ENCODE measurements at places on chromosomes 5 and 9.
A peak's percentile ranks its signal among the peaks of the same experiment; 100 is the strongest.

- DNase-seq = no peak
Observed at GRCh38 chr5:4572311-4573100, 567.6 kb upstream of the ADAMTS16 start.

GRCh38 chr9:27427272-27427643 lies 96.8 kb upstream of the IFNK start:
- peak; percentile 94 for DNase-seq

DNA sequence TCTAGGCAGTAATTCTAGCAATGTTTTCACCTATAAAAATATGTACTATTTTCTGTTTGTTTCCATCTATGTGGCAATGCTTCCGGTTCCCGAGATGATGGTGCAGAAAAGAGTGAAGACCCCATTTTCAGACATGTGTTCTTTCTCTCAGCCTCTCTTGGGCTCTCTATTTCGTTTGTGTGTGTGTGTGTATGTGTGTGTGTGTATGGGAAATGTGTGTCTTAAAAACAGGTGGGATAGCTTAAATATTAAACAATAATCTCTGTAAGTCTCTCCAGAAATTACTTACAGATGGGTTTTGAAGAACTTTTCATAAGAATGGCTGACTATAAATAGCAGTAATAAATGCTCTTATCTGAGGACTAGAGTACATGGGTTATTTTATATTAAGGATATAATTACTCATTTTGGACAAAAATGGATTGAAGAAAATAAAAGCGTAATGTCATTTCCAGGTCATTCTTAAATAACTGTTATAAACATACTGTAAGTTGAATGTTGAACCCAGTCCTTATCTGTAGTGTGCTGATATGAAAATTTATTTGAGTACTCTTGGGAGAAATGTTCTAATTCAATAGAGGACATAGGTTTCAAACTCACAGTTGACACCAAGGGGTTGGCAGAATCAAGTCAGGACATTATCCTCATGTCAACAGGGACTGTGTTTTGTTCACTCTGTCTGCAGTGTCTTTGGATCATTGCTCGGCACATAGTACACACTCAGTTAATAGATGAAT lies 31.1 kb downstream of the PCSK5 start:
- DNase-seq = no peak

DNA sequence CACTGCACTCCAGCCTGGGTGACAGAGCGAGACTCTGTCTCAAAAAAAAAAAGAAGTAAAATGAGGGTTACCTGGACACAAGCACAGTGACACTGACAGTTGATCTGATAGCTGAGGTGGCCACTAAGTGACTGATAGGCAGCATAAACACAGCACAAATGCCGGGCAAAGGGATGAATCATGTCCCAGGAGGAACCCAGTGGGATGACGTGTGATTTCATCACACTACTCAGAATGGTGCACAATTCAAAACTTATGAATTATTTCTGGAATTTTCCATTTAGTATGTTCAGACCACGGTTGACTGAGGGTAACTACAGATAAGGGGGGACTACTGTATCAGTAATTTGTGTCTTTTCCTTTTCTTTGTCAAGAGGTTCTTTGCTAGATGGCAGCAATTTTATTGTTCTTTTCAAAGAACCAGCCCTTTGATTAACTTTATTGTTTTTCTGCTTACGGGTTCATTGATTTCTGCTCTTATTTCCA lies 34.3 kb upstream of the RNF130 start:
- no peak for DNase-seq

GRCh38 chr9:74493512-74493911 lies 3.6 kb upstream of the RORB start:
- DNase-seq = no peak

- DNase-seq = peak; percentile 16
Observed at GRCh38 chr9:75148561-75148960, 60.2 kb downstream of the OSTF1 start.

DNA sequence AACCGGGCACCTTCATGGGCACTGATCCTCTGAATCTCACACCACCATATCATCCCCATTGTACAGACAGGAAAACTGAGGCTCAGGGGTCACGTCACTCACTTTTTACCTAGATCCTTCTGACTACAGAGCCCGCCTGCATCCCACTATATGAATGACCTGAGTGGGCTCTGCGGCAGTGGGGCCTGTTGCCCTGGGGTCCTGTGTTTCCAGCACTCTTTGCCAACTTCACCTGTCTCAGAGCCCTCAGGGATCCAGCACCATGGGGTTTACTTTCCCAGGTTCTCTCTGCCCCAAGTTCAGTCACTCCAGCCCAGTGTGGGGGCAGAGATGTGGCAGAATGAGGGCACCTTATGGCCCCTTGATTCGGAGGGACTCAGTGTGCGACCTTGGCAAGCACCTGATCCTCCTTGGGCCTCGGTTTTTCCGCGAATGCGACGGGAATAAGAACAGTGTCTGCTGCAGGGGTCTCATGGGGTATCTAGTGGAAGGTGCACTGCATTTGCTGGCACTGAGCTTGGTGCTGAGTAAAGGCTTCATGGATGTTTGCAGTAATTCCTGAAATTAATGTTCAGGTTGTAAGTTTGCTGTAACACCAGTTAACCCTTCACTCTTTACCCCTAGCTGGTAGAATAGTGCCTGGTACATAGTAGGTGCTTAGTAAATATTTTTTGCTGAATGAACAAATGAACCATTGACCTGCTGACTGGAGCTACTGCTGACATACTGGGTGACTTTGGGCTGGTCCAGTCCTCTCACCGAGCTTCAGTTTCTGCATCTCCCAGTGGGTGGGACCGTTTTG lies 47.1 kb upstream of the BOD1 start:
- DNase-seq = no peak

DNA sequence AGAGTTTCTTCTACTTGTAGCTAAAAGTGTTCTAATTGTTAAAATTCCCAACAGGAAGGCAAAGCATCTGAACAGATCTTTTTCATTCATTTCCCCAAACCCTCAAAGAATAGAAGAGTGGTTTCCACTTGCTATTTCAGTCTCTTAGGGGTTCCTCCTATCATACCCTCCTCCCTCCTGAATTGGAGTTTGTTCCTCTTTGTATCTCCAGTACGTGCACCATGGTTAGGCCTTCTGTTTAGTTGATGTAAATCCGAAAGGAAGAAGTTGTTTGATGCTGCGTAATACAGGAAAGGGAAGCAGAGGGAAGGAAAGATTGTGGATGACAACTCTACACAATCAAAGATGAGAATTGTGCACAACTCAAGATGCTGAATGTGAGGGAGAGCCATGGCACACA lies 303.6 kb downstream of the PIK3R1 start:
- no peak for DNase-seq

DNA sequence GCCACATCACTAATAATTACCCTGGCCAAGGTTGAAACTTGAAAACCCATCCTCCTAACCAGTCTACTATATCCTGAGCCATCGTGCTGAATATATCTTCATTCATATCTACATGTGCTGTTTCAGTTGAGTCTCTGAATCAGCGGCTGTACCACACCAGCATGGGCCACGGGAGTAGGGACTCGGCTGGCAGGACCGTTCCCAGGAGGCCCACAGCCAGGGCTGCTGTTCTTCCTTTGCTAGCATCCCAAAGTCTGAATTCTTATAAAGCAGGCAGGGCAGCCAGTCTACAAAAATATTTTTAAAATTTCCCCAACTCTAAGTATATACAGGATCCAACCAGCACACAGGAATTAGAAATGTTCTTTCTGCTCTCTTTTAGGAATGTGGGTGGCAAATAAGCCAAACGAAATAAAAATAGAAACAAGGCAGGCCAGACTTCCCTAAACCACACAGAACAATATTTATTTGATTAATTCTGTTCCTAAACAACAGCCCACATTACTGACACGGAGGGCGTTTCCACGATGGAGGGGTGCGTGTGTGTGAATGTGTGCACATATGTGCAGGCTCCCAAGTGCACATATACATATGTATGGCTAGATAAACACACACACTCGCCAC lies 42.8 kb upstream of the EQTN start:
- DNase-seq = no peak

GRCh38 chr9:14713187-14713767 lies 9.3 kb downstream of the CER1 start:
- DNase-seq = no peak

GRCh38 chr5:134138416-134139376 lies 24.2 kb downstream of the TCF7 start:
- DNase-seq = peak; percentile 71

GRCh38 chr5:151094030-151094851 lies 13.4 kb upstream of the TNIP1 start:
- DNase-seq = peak; percentile 94

- peak; percentile 67 for DNase-seq
Observed at GRCh38 chr9:115261656-115262081, 143.7 kb upstream of the TNC start.

DNA sequence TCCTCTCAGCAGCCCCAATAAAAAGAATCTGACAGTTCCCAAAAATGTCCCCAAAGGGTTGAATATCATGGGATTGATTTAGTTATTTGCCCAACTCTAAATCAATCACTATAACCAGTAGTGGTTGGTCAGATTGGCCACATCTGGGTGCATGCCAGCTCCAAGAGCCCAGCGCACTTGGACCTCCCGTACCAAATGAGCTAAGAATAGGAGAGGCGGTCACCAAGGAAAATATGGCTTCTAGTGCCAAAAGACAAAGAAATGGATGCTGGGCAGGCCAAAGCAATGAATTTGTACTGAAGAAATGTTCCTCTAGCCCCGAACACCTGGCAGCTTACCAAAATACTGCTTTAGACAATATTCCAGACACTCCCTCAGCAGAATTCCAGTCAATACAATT lies 80.3 kb downstream of the RCL1 start:
- DNase-seq = no peak

DNA sequence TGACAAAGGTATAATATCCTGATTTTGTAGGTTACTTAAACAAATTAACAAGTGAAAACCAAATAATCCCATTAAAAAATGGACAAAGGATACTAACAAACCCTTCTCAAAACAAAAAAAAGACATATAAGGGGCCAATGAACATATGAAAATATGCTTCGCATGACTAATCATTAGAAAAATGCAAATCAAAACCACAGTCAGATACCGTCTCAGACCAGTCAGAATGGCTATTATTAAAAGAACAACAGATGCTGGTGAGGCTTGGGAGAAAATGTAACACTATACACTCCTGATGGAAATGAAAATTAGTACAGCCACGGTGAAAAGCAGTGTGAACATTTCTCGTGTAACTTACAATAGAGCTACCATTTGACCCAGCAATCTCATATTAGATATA lies 1542.2 kb upstream of the CDH9 start:
- DNase-seq = peak; percentile 3

- no peak for DNase-seq
Observed at GRCh38 chr5:169808118-169808581, 171.1 kb downstream of the DOCK2 start.

DNA sequence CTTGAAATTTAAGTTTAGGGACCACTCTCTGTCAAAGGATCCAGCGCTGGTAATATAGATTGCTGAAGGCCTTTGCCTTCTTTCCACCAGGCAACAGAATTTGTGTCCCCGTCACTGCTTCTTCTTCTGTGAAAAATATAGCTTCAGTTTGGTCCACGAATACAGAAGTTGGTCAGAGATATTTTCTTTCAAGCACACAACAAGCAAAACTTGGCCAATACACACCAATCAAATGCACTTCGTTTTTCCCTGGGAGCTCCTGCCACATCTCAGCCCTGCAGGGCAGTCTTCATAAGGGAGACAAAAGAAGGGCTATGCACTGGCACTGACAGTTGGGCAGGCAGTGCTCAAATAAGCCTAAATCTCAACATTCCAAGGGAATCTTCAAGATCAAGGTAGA lies 22.9 kb downstream of the HAVCR2 start:
- no peak for DNase-seq

- DNase-seq = no peak
Observed at GRCh38 chr5:71651579-71651978, 64.4 kb downstream of the MCCC2 start.

- no peak for DNase-seq
Observed at GRCh38 chr5:2640717-2641116, 110.8 kb downstream of the IRX2 start.

DNA sequence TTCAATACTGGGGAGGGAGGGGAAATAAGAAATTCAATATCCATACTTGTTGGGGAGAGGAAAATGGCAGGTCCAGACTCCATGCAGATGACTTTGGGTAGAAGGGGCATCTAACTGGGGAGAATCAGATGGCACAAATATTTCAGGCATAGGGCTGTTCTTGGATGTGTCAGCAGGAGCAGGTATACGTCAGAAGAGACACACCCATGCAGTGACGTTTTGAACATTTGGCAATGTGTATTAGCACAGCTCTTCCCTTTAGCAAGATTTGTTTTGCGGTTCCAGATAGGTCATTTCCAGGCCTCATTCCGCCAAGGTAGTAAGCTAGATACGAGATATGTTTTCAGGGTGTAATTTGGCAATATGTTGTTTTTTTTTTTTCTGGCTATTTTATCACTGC lies 187.2 kb upstream of the CDH10 start:
- no peak for DNase-seq

DNA sequence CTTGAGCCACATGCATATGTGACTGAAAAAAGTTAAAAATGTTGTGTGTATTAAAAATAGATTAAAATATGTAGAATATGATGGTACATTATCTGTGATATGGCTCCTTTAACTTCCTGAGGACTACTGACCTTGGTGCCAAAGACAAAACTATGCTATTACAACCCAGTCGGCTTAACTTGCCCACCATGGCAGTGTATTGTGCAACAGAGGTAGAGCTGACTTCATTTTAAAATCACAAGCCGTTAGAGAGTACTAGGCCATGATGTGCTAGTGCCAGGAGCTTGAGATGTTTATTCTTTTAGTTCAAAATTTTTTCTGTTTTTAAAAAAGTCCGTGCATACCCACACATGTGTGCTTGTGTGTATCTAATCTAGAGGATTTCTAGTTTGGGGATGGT lies 46.3 kb downstream of the NAA35 start:
- no peak for DNase-seq

DNA sequence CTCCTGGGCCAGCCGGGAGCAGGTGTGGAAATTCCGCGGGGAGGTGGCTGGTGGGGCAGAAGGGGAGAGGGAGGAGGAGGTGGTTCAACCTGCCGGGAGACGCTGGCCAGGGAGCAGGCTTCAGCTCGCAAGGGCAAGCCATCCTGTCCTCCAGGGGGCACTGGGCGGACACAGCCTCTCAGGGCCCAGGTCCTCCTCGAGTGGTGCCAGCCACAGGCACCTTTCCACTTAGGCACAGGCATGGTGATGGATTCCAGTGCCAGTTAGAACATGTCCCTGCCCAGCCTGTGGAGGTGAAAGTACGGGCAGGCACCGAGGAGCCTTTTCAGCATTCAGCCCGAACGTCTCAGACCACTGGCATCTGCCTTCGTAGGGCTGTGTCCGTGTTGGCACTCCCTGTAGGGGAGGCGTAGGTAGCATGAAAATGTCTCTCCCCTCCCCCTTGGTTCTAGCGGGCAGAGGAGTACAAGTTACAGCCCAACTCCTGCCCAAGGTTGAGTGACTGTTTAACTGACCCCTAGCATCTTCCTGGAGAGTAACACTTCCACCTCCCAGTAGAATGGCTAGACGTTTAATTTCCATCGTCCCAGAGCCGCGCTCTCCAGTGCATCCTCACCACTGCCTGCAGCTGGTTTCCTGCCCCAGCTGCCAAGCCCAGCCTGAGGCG lies 48.9 kb downstream of the DAB2IP start:
- DNase-seq = peak; percentile 84

DNA sequence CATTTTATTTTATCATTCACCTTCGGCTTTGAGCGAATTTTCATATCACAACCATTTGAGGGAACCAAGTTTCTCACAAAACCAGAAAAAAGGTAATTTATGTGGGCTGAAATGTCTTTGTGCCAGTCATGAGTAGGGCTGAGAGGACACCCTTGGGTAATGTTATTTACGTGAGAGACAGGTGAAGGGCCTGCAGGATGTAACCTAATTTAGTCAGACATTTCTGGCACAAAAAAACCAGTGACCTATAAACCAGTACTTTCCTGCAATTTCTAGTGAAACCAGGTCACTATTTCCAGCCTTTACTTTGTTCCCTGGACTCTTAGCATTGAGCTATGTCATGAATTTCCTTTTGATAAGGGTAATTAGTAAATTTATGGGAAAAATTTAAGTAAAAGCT lies 17.2 kb upstream of the CCDC112 start:
- DNase-seq = no peak

Measured in kidney tubule cell (primary cell).